ENCODE measurements at places on chromosomes 6 and 20. TPM values are rescaled to one million over a fixed set of nuclear protein-coding genes. Genes with fewer than 3 reads are reported as not detected.

DNA sequence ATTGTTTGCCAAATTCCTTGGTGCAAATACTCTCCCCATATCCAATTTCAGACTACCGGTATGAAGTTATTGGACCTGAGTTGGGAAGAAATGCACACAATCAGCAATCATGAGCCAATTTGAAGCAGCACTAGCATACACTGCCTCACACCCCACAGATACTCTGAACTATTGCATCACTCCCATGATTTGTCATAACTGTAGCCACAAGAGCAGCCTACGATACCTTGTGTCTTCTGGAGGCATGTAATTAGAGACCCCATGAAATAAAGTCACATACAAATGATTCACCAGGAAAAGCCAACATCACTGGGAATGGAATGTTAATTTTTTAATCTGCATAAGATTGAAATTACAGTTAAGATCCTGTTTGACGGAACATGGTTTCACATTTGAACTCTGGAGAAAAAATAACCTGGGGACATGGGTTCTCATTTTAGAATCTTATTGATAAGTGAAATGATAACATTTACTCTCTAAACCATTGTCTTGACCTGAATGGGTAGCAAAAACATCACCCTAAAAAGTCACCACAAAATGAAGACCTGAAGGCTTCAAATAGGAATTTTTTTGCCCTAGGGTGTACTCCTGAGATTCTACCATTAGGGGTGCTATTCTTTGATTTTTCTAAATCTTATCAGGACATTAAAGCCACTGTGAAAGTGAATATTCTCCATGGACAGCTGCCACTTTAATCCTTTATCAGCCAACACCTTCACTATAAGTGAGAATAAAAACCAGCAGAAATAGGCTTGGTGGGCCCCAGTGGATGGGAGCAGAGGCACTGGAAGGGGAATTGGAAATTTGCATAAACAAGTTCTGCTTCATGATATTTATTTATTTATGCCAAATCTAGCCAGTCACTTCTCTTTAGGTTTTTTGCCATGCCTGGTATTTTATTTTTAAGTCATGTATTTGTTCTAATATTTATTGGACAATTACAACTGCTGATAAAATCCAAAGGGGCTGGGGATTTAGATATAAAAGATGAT, 34.5 kb upstream of the HBS1L start:
- H3K4me1 ChIP-seq = no peaks in the 10 kb centered on the region
- H3K27me3 ChIP-seq = no peaks in the 10 kb centered on the region
- no peak overlapping the region for H3K4me3 ChIP-seq
- H3K27ac ChIP-seq = no peak overlapping the region
- no peak for DNase-seq

Gene TMEM200A
- total RNA-seq = 6.6 TPM

DNA sequence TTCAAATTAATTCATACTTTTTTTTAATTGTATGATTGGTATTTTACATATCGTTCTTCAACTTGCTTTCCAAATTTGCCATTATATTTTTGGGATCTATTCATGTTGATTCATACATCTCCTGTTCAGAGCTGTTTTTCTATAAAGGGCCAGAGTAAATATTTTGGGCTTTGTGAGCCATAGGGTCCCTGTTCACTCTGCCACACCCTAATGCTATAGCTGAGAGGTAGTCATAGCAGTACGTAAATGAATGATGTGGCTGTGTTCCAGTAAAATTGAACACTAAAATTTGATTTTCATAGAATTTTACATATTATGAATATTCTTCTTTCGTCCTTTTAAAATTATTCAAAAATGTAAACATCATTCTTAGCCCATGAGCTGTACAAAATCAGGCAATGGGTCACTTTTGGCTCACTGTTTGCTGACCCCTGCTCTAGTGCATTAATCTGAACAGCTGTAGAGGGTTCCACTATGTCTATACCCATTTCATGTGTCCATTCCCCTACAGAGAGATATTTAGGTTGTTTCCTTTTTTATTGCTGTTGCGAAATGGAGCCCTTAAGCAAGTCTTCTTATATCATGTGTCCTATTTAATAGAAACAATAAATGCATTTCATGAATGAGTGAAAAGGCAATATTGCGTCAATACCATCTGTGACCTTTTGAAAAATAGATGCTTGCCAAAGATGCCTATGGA, 136.4 kb upstream of the SALL4 start:
- no peak overlapping the region for H3K27ac ChIP-seq
- DNase-seq = no peak
- H3K27me3 ChIP-seq = no peaks in the 10 kb centered on the region
- no peaks in the 10 kb centered on the region for H3K36me3 ChIP-seq
- H3K4me1 ChIP-seq = no peaks in the 10 kb centered on the region

DNA sequence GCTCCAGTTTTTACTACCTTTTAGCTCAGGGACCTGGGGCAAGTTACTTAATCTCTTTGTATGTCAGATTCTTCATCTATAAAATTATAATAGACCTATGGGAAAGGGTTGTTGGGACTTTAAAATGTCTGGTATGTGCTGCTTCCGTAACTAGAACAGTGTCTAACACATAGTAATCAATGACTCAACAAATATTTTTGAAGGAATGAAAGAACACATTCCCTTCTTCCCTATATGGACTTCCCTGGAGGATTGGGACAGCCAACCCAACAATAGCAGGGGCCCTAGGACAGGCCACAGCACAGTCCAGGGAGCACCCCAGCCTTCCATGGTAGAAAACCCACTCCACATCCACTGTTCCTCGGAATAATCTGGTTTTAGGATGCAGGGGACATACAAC, 50.7 kb upstream of the TPD52L1 start:
- H3K4me1 ChIP-seq = no peaks in the 10 kb centered on the region
- no peak for DNase-seq
- H3K4me3 ChIP-seq = no peak overlapping the region
- no peak overlapping the region for H3K27ac ChIP-seq

- no peaks in the 10 kb centered on the region for H3K27me3 ChIP-seq
- H3K4me3 ChIP-seq = no peak overlapping the region
- H3K27ac ChIP-seq = no peak overlapping the region
- no peaks in the 10 kb centered on the region for H3K4me1 ChIP-seq
Measured at GRCh38 chr6:119929121-119929520, 579.6 kb upstream of the MAN1A1 start.

DNA sequence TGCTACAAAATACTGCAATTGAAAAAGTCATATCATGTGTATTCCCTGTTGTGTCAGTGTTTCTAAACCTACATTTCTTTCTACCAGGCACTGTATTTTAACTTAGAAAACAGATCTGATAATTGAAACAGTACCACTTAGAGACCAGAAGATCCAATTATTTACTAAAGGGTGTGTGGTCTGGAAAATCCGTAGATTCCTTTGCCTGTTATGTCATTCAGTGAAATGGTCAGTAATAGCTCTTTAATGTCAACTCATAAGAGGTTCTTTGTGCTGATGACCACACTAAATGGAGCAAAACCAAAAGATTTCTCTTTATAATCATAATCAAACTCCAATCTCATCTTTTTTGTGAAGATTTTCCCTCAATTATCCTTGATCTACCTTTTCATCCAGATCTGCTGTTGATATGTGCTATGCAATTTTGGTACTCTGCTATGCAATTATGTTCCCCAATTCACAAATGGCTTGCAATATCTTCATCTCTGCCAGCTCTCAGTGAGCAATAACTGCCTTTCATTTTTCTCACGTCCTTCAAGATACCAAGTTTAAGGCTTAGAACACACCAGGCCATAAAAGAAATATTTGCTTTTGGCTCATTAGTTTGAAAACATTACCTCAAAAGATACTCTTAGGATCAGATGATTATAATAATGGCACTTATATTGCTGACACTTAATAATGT, 165.5 kb downstream of the MOXD1 start:
- H3K36me3 ChIP-seq = no peaks in the 10 kb centered on the region
- no peak overlapping the region for H3K27ac ChIP-seq
- H3K4me3 ChIP-seq = no peak overlapping the region
- H3K27me3 ChIP-seq = no peaks in the 10 kb centered on the region
- no peaks in the 10 kb centered on the region for H3K4me1 ChIP-seq

Gene VIP
- 1.5 TPM for total RNA-seq

Data from breast epithelium (tissue), 4 donors.